Stimulated activated naive CD4-positive, alpha-beta T cell treated with Interleukin-2 at 50 U/mL for 16 hours (primary cell): ENCODE measurements at places on chromosomes 3 and 15.

DNA sequence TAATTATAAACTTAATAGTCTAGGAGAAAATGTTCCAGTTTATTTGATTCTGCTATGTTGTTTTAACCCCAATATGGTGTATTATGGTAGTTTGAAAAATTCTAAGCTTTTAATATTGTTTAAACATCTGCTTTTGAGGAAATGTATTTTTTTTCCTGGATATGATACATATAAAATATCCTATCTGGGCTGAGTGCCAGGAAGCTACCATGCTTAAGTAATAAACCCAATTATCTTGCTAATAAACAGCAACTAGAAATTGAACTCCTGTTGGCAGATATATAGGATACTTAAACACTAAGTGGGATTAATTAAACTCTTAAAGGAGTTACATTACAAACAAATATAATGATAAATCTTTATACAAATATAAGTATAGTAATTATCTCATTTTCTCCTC lies 293.7 kb upstream of the GRM7 start:
- DNase-seq: no peak

GRCh38 chr3:141655801-141656200 lies 82.3 kb upstream of the RNF7 start:
- no peak for DNase-seq

DNA sequence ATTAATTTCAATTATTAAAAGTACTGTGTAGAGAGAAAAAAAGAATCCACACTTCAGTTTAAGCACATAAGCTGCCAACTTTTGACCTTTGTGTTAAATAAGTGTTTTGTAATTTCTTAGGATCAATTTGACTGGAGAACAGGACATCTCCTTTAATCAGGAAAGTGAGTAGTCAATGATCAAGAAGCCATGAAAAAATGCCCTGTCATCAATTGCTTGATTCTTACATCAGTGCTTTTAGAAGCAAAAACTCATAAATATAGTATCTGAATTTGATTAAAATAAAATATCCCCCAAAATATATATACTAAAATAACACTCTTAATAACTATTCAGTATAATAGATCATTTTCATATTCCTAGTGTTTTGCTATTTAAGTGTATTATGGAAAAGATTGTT lies 409.0 kb downstream of the TAFA4 start:
- no peak for DNase-seq

- DNase-seq: no peak
Measured at GRCh38 chr15:81096398-81096797, 37.7 kb upstream of the CFAP161 start.

DNA sequence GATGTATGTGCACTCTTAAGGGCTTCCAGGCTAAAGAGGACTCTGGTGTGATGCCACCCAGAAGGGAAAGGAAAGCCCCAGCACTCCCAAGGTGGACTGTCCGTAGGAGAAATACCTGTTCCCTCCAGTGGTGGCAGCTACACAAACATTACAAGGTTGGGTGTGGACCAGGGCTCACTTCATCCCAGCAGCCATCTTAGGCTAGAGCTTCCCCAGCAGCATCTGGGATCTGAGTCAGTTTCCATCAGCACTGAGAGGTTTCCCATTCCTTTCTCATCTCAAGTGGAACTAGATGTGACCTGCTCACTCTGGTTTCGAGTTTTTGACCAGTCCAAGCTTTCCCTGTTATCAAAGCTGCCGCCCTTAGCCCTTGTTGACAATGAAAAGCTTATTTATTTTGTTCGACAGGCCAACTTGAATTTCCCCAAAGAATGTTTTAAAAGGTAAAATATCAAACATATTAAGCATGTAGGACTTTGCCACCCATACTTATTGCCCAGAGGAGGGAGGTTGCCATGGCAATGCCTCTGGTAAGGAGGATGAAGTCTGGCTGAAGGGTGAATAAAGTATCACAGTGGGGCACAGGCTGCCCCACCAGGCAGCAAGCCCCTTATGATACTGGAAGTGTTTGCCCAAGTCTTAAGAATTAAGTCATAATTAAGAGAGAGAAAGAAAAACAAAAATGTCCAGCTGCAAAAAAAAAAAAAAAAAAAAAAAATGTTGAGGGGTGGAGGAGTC lies 28.9 kb downstream of the CLDN18 start:
- DNase-seq: no peak

GRCh38 chr3:117137065-117137464 lies 427.5 kb downstream of the TUSC7 start:
- DNase-seq: no peak

DNA sequence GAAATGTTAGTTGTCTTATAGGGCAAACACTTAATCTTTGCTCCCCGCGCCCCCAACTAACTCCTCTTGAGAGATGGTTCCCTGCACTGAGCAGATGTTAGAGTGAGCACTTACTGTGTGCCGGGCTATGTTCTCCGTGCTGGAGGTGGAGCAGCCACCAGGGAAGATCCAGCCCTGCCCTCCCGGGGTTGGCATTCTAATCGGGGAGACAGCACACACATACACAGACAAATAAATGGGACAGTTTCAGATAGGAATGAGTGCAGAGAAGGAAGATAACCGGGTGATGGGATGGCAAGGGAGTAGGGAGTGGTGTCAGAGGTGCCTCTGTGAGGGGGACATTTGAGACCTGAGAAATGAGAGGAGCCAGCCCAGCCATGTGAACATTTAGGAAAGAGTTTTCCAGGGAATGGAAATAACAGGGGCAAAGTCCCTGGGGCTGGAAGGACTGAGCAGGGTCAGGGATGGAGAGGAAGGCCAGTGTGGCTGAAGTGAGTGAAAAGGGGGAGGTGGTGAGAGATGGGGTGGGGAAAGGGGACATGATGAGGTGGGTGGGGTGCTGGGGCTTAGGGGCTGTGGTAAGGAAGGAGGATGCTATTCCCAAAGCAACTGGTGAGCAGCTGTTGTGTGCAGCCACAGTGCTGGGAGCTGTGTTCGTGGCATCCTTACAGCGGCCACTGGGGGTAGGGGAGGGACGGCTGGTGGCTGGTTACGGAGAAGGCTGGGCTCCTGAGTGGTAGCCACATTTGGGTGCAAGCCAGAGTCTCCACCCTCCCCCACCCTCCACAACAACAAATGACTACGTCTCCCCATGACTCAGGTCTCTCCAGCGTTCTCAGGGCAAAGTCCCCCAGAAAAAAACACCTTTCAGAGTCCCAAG lies 15.4 kb upstream of the FGD5 start:
- no peak for DNase-seq

DNA sequence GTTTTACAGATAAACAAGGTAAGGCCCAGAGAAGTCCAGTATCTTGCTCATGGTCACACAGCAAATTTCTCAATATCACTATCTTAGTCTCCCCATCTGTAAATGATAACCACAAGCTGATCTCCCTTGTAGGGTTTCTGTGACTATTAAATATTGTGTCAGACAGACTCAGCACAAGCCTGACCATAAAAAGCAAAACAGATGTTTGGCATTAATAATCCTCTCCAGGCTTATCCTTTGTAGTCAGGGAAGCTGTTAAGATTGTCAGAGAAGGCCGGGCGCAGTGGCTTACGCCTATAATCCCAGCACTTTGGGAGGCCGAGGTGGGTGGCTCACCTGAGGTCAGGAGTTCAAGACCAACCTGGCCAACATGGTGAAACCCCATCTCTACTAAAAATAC lies 173.2 kb upstream of the PRICKLE2 start:
- no peak for DNase-seq

GRCh38 chr3:13863382-13863952 lies 16.4 kb downstream of the WNT7A start:
- no peak for DNase-seq

DNA sequence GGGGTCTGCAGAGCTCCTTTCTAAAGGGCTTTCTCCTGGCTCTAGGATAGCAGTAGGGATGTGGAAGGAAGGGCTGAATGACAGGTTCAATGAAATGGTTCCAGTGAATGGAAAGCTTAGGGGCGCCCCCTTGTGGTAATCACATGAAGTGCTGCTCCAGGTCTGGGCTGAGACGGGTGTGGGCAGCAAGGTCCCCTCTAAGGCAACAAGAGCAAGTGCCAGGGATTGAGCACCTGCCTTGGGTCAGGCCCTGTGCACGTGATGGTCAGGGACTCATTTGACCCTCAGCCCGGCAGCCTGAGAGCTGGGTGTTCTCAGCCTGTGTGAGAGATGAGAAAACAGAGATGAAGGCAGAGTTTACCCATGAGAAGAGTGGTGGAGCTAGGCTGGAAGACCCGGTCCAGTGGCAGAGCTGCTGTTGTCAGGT lies 12.1 kb upstream of the CX3CR1 start:
- DNase-seq: peak; percentile 65

DNA sequence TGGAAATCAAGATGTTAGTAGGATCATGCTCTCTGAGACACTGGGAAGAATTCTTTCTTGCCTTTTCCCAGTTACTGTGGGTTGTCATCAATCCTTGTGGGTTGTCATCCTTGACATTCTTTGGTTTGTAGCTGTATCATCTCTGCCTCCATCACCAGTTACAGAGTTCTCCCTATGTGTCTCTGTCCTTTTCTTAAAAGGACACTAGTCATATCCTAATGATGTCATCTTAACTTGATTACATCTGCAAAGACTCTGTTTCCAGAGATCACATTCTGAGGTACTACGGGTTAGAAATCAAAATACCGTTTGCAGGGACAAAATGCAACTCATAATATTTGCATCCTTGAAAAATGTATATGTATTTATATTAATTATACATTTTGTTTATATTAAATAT lies 500.4 kb downstream of the ZBBX start:
- no peak for DNase-seq

DNA sequence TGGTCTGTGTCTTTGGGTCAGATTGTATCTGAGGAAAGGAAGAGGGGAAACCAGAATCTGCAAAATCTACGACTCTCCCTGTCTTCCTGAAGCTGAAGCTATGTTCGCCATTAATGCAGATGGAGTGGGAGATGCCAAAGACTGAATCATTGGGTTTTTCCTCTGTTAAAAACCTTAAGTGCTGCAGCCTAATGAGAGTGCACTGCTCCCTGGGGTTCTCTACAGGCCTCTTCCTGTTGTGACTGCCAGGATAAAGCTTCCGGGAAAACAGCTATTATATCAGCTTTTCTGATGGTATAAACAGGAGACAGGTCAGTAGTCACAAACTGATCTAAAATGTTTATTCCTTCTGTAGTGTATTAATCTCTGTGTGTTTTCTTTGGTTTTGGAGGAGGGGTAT lies 24.0 kb downstream of the RMDN3 start:
- DNase-seq: no peak

- no peak for DNase-seq
Measured at GRCh38 chr3:106337116-106337515, 468.3 kb upstream of the CBLB start.

- DNase-seq: no peak
Measured at GRCh38 chr3:112338021-112338726, 5.2 kb downstream of the CD200 start.

- DNase-seq: no peak
Measured at GRCh38 chr3:23159929-23160328, 43.2 kb upstream of the UBE2E2 start.

- DNase-seq: no peak
Measured at GRCh38 chr15:65066001-65066634, 1.7 kb downstream of the RASL12 start.

DNA sequence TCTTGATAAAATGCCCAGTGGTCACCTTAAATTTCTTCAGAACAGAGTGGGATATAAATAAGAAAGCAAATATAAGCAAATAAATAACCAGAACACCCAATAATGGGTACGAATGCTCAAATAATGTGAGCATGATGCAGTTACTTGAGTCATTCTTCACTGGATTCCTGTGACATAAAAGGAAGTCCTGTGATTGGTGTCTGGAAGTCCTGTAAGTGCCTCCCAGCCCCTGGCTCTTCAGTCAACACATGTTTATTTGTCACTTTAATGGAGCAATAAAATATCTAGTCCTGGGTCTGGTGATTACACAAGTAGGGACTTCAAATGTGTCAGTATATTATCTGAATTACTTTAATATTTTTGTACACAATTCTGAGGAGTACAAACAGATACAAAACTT lies 30.4 kb downstream of the TMEM212 start:
- no peak for DNase-seq

- DNase-seq: no peak
Measured at GRCh38 chr3:182808041-182808770, 14.9 kb downstream of the ATP11B start.

DNA sequence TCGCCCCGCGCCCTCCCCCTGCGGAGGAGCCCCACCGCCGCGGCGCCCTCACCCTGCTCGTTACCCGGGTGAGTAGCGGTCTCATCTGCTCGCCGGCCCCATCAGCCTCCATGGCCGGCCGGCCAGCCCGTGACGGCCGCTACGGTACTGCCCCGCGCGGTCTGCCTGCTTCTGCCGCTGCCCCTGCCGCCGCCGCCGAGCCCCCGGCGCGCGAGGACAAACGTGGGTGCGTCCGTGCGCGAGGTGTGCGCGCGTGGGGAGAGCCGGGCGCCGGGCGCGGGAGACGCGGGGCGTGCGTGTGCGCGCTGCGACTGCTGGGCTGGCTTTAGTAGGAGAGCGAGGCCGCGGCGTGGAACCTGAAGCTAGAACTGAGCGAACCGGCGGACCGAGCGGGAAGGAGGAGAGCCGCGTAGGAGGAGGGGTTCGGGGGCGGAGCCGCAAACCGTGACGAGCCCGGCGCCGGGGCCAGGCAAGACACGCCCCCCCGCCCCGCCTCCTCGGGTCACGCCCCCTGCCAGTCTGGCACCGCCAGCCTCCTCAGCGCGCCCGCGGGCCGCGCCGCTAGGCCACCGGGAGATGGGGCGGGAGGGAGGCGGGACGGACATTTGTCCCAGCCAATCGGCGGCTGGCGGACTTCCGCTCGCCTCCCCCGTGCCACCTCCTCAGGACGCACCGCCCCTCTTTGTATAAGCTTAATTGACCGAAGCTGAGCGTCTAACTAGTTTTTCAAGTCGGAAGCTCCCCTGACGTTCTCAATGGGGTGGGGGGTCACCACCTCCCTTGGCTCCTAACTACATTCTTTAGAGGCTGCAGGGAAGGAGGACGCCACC lies at the start of gene SLC4A7:
TSS of gene SLC4A7 (minus strand) at position 370 of the 830 bp plus-strand sequence. CDS start at position 112, 258 bp downstream.
- DNase-seq: peak; percentile 97

DNA sequence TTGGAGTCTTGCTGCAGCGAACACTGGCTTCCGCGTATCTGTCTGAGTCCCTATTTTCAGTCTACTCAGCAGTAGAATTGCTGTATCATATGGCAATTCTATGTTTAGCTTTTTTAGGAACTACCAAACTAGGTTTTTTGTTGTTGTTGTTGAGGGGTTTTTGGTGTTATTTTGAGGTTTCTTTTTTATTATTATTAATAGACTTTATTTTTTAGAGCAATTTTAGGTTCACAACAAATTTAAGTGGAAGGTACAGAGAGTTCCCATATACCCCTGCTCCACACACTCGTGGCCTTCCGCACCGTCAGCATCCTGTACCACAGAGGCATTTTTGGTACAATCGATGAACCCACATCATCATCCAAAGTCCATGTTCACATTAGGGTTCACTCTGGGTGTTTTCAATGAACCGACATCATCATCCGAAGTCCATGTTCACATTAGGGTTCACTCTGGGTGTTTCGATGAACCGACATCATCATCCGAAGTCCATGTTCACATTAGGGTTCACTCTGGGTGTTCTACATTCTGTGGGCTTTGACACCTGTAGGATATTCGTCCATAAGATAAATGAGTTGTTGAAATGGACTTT lies 67.9 kb downstream of the LMLN start:
- no peak for DNase-seq

- DNase-seq: no peak
Measured at GRCh38 chr3:193548406-193548805, 6.3 kb downstream of the ATP13A4 start.
